ENCODE measurements at places on chromosomes 3 and 15.

GRCh38 chr15:60869851-60870250 lies 359.3 kb downstream of the RORA start:
- DNase-seq = no peak

DNA sequence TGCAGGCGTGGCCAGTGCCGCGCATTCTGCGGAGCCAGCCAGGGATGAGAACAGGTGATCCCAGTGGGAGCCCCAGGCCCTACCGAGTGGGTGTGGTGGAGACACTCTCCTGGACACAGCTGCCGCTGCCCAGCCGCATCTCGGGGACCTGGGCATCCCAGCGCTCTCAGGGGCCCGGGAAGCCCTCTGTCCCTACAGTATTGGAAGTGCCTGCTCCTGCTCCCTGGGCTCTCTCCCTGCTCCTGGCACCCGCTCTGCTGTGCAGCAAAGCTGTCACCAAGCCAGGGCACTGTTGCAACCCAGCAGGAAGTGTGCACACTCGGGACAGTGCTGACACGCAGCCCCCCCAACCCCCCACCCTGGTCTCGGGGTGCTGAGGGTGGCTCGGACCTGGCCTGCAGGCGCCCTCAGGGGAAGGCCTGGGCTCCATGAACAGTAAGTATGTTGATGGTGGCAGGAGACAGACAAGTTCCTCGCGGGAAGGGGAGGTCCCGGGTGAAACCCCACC lies 1177.4 kb upstream of the GBE1 start:
- no peak for DNase-seq

DNA sequence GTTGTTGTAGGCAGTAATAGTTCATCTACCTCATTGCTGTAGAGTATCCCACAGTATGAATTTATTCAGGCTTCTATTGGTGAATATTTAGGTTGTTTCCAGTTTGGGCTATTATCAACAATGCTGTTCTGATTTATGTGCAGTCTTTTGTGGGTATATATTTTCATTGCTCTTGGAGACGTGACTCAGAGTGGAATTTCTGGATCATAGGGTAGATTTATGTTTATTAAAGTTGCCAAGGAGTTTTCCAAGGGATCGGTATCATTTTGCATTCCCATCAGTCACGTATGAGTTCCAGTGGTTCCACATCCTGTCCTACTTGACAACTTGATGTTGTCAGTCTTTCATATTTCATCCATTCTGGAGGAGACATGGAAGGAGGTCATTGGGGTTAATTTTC lies 8.4 kb upstream of the HRH1 start:
- DNase-seq = no peak

DNA sequence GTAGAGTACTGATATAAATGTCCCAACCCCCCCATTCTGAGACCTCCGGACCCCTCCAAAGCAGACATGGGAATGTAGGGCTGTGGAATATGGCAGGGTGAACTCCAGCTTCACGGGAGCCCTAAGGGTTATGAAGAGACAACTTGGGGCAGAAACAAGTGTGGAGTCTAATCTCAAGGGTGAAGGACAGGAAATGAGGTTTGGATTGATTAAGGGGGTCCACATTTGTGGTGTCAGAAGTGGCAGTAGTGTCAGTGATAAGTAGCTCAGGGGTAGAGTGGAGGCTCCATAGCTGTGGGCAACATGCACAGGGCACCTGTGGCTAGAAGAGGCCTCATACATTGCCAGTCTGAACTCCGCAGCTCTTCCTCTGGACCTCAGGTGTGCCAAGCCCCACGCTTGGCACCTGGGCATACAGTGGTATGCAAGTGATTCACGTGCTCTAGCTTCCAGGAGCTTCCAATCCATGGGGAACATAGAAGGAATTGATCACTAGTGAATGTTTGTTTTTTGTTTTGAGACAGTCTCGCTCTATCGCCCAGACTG lies 4.1 kb upstream of the P4HTM start:
- DNase-seq = no peak

DNA sequence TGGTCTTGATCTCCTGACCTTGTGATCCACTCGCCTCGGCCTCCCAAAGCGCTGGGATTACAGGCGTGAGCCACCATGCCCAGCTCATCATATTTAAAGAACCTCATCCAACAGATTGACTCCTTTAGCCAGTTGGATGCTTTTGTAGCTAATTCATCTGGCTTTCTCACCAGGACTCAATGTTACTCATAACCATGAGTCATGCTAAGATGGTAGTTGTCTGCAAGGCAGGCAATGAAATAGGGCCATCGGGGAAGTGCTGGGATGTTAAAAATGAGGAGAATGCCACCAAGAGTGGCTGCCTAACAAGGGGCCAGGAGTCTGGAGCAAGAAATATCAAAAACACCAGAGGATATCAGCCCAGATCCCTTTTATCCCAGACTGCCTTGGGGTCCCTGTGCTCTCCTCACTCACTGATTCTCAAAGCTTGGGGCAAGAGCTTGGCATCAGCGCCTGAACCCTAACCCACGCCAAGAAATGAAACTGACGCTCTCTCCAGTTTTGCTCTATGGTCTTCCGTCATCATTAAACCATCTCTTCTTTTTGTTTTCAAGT lies 7.4 kb upstream of the PCOLCE2 start:
- no peak for DNase-seq

DNA sequence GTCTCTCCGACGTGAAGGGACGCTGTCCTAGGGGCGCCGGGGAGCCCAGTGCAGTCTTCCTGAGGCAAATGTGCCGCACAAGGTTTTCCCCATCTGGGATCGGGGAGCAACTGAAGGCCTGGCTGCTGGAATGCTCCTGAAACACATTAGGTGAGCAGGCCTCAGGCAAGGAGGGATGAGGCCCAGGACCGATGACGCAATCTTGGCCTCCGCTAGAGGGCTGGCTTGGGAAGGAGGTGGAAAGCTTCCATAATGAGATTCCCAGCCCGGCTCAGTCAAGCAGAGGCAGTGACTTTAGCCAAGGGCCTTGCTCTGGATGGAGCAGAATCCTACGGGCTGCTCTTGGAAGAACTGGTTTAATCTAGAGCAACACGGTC lies 50.8 kb downstream of the CPN2 start:
- DNase-seq = no peak

DNA sequence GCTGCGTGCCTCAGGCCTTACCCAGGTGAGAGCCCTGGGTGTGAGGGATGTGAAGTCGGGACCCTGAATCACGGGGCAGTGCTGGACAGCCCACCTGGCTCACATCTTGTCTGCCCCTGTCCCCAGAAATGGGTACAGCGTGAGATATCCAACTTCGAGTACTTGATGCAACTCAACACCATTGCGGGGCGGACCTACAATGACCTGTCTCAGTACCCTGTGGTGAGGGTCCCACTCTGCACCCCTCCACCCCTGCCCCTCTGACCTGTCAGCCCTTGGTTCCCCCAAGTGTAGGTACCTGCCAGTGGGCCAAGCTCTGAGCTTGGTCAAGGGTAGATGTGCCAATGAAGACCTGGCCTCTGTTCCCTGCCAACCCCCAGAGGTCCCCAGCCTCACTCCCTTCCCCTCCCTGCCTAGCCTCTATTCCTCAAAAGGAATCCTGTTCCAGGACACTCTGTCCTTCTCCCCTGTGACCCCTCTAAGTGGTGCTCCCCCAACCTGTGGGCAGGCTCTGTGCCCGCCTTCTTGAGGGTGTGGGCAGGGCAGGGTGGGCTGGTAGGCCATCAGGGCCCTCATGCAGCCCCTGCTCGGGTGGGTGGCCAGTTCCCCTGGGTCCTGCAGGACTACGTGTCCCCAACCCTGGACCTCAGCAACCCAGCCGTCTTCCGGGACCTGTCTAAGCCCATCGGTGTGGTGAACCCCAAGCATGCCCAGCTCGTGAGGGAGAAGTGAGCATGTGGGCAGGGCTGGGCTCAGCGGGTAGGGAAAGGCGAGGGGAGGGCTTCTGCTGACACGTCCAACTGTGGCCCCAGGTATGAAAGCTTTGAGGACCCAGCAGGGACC lies 25.1 kb downstream of the NBEAL2 start:
- DNase-seq = no peak

DNA sequence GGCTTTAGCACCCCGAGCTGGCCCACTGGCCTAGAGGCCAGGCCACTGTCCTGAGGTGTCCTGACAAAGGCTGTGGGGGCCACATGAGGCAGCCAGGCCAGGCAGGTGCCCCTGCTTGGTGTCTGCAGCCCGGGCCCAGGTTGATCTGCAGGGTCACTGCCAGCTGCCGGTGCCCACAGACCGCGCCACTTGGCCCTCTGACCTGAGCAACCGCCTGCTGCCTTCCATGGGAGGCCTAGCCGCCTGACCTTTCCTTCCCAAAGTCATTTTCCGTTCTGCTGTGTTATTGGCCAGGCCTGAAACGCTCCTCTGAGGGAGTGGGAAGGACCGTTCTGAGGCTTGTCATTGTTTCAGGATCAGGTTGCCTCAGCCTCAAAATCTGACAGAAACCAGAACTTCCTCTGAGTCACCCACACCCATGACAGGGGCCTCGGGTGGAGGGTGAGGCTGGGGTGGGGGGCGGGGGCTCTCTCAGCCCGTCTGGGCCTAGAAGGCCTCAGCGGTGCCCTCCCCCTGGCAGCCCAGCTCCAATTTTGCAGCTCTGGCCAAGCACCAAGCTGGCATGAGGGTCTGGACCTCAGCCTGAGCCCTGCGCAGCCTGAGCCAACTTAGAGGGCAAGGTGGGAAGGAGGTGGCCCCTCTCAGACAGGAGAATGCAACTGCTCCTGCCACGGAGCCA lies 140.7 kb upstream of the MEF2A start:
- DNase-seq = no peak

- DNase-seq = no peak
Observed at GRCh38 chr3:159652452-159652851, 336.2 kb upstream of the IL12A start.
